ENCODE measurements at places on chromosomes 7 and 10. TPM values are rescaled to one million over a fixed set of nuclear protein-coding genes. Genes with fewer than 3 reads are reported as not detected.

GRCh38 chr7:142770661-142771352 is at the start of gene PRSS2:
Gene PRSS2, plus strand, starts transcription at chr7:142770970. Its CDS starts 13 bp downstream, at chr7:142770983.
- DNase-seq = no peak

DNA sequence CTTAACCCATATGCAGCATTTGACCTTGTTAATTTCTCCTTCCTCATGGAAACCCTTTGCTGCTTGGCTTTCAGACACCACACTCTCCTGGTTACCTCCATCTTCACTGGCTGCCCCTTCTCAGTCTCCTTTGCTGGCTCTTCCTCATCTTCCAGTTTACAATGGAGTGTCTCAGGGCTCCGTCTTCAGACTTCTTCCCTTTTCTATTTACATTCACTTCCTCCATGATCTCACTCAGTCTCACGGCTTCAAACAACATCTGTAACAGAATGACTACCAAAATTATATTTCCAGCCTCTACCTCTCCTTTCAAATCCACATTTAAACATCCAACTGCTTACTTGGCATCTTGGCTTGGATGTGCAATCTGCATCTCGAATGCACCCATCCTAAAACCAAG is 140.4 kb downstream of the DKK1 start:
- no peak for DNase-seq

- DNase-seq = no peak
Measured at GRCh38 chr10:51699145-51699474, 285 bp downstream of the CSTF2T start.

- DNase-seq = no peak
Measured at GRCh38 chr10:101063548-101064414, 2.0 kb downstream of the KAZALD1 start.

- no peak for DNase-seq
Measured at GRCh38 chr10:1488970-1489548, 248.3 kb downstream of the ADARB2 start.

DNA sequence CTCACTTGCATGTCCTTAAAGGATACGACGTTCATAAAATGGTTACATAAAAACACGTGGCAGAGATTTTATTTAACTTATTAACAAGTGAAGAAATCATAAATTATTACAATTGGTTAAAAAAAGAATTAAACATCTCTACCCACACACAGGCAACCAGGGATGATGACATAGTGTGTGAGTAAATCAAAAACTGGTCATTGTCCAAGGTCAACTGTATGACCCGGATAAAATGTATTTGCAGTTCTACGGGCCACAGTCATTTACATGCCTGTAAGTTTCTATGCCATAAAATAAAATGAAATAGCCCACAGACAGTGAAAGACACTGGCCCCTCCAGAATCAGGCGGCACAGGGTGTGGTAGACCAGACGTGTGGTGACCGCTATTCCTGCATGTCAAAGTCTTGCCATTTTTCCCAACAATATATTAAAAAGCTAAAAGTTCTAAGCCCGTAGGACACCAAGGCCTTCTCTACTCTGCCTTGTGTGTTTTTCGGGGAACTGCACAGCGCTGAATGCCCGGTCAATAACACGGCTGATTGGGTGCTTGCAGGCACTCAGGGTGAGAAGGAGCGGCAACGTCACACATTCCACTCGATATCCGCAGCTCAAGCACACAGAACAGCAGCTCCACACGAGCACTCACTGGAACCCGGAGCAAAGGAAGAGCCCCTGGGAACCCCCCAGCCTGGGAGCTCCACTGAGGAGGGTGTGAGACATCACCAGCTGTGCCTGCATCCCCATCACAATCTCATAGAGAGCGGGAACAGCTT is 143.3 kb upstream of the PPP2R2D start:
- DNase-seq = no peak

- no peak for DNase-seq
Measured at GRCh38 chr7:85927226-85927625, 716.5 kb upstream of the GRM3 start.

GRCh38 chr7:128425850-128426249 is 16.1 kb upstream of the IMPDH1 start:
- DNase-seq = peak; percentile 47

- peak; percentile 25 for DNase-seq
Measured at GRCh38 chr7:27082171-27082570, 13.6 kb downstream of the HOXA1 start.

DNA sequence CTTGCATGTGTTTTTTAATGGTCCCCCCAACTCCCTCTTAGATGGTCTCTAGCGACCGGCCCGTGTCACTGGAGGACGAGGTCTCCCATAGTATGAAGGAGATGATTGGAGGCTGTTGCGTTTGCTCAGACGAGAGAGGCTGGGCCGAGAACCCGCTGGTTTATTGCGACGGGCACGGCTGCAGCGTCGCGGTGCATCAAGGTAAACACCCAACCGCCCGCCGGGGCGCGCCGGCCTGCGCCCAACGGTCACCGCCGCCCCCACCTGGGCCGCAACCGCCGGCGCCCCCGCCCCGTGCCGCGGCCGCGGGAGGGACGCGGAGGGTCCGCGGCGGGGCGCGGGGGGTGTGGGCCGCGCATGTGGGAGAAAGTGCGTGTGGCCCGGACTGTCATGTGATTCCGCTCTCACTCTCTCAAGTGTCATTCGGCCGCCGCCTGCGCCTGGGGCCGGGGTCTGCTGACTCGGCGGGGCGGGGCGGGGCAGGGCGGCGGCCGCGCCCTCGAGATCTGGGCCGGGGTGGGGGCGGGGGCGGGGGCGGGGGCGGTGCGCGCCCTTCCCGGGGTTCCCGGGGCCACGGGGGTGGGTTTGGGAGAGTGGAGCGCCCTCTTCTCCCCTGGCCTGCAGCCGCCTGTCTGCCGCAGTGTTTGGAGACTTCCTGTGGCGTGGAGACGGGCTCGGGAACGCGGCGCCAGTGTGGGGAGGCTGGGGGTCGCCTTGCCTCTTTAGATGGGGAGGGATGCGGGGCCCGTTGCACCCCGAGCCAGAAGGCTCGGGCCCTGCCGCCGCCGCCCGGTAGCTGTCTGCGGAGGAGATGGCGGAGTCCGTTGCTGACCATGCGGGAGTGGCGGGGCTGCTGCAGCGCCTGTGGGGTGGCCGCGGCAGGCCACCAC is 817 bp downstream of the MLLT10 start:
- DNase-seq = peak; percentile 45

- peak; percentile 75 for DNase-seq
Measured at GRCh38 chr10:99920901-99921300, 88.8 kb downstream of the DNMBP start.

DNA sequence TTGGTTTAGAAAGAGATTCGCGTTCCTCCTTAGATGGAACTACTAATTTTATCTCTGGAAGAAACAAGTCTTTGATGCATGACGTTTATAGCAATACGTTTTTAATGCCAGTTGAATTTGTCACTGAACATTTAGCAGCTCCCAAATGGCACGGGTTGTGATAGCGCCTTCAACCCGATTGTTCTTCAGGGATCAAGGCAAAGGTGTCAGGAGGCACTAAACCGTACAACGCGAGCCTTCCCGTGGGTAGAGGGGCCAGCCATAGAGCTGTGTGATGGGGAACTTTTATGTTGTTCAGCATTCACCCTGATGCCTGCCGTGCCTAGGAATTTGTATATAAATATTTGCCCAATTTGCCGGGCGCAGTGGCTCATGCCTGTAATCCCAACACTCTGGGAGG is 3.4 kb downstream of the GET4 start:
- DNase-seq = no peak

- peak; percentile 58 for DNase-seq
Measured at GRCh38 chr10:95394161-95394880, 103.5 kb upstream of the PDLIM1 start.

GRCh38 chr7:77433901-77434300 is 17.8 kb upstream of the GSAP start:
- no peak for DNase-seq

GRCh38 chr7:85150624-85151023 is 36.2 kb downstream of the SEMA3D start:
- DNase-seq = no peak

GRCh38 chr10:49252313-49253034 is 46.5 kb upstream of the C10orf71 start:
- DNase-seq = no peak

DNA sequence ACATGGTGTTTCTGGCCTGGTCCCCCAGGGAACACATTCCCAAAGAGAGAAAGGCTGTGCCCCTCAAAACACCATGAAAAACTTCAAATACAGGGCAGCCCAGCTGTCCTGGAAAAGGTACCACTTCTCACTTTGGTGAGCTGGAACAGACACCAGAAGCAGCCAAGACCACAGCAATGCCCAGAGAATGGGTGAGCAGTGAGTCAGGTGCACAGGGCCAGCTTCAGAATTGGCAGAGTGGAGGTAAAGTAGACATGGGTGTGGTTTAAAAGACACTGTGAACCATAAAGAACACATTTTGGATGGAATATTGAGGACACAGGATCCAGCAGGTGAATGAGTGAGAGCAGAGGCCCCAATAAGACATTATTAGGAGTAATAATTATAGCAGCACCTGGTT is 51.3 kb downstream of the FAM13C start:
- no peak for DNase-seq

DNA sequence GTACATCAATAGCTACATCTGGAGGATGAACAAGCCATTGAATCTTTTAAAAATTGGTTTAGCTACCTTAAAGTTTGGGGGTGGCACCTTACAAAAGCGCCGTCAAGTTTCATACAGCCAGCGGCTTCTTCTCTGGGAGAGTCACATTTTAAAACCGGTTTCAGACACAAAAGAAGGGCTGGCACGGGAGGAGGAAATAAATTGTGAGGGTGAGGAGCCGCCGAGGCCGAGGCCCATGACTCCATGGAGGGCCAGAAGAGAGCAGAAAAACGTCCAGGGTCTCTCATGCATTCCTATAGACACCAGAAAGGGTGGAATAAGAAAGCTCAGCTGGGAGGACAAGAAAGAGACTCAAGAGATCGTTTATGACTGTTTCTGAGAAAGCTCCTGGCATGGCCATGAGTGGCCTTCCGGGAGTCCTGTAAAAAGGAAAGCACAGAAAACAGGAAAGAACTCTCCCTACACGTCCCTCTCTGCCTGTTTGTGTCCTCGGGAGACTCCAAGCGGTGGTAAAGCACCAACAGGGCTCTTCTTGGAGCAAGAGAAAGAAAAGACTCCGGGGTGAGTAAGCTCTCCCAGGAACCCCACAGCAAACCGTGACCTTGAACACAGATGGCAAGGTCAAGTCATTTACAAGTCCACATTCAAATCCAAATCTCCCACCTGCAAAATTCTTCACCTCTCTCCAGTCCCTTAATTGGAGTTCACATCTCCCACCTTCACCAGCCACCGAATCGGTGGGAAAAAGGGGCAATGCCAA is 1.8 kb downstream of the FRAT2 start:
- DNase-seq = no peak

- no peak for DNase-seq
Measured at GRCh38 chr7:150890853-150891584, 38.7 kb downstream of the AOC1 start.

DNA sequence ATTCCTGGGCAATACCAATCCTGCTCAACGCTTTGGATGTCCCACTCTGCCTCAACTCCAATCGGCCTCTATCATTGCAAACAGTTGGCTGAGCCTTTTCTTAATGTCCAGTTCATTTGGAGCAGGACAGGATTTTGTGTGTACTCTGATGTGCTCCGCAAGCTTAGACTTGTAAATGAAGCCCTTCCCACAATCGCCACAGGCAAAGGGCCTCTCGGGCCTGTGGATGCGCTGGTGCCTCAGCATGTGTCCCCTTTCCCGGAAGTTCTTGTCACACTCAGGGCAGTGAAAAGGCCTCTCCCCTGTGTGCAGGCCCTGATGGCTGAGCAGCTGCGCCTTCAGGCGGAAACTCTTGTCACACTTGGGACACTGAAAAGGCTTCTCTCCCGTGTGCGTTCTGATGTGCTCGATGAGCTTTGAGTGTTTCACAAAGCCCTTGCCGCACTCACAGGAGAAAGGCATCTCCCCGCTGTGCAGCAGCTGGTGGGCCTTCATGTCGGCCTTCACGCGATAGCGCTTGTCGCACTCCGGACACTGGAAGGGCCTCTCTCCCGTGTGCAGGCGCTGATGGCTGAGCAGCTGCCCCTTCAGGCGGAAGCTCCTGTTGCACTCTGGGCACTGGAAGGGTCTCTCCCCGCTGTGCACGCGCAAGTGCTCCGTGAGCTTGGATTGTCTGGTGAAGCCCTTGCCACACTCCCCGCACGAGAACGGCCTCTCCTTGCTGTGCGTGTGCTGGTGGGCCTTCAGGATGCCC is 20.0 kb downstream of the ZNF786 start:
- no peak for DNase-seq

- DNase-seq = no peak
Measured at GRCh38 chr7:148706368-148706767, 7.7 kb downstream of the CUL1 start.

- no peak for DNase-seq
Measured at GRCh38 chr10:35178331-35178730, 51.7 kb downstream of the CREM start.

GRCh38 chr10:77969114-77969513 is 42.6 kb upstream of the DLG5 start:
- no peak for DNase-seq

DNA sequence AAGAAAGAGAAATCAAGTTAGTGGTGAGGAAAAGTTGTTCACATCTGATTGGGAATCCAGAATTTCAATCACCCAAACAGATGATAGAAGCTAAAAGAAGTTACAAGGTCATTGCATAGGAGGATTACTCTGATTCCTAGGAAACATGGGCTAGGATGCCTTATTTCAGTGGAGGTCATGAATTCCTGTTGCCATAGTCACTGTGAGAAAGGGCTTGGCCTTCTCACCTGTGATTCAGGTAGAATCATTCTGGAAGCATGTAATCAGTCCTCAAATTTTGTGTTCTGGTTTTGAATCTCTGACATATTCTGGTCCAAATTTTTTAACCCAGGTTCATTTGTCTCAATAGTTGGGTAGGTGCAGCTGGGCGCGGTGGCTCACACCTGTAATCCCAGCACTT is 4.3 kb upstream of the NUB1 start:
- no peak for DNase-seq

DNA sequence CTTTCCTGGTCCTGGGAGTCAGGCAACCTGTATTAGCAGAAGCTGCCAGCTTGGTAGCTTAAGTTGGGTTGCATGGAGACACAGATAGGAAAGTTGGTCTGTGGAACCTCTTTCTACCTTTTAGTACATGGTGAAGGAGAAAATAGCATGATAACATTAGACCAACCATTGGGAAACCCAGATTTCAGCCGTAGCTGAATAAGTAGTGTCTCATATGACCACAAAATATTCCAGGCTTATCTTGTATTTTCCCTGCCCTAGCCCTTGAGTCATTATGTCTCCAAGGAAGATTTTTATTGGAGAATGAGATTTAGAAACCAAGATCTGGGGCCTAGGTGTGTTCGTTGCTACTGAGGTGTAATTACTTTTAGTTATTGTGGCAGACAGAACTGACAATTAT is 67.2 kb downstream of the CCSER2 start:
- DNase-seq = no peak

PSMC2 gene
- 518 TPM for total RNA-seq

TAS2R40 gene
- not detected for total RNA-seq

TLX1 gene
- not detected for total RNA-seq

OPN1SW gene
- not detected for total RNA-seq

CDHR3 gene
- total RNA-seq = 0.10 TPM

DDC gene
- not detected for total RNA-seq

CALHM3 gene
- 4.8 TPM for total RNA-seq

ZNF485 gene
- total RNA-seq = 1.4 TPM
